ENCODE measurements at places on chromosomes 13 and 19.
A peak's percentile ranks its signal among the peaks of the same experiment; 100 is the strongest.

- no peak for DNase-seq
Measured at GRCh38 chr19:38496603-38497487, 63.4 kb downstream of the RYR1 start.

GRCh38 chr13:105972811-105973590, 562.5 kb downstream of the EFNB2 start:
- DNase-seq = no peak

- DNase-seq = peak; percentile 21
Measured at GRCh38 chr13:114043421-114044053, 69.7 kb upstream of the C13orf46 start.

GRCh38 chr19:46616631-46617322, 8.1 kb downstream of the PTGIR start:
- DNase-seq = no peak

DNA sequence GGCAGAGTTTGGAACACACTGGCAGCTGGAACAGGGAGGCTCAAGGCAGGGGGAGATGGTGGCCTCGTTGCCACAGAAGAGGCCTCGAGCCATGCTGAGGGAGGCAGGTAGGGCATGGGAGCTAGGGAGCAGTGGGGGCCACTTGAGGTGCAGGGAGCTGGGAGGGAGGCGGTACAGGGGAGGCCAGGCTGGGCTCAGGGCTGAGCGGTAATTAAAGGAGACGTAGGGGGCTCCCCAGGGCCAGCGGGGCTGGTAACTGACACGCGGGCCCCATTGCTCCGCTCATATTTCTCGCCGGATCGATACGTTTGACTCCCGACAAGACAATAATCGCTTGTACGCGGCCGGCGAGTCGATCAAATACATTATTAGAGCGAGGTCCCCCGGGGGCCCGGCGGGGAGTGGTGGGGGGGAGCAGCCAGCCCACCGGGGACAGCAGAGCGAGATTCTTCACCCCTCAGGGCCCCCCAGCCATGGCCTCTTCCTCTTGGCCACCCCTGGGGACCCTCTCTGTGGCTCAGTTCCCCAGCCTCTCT, 2.4 kb upstream of the POU2F2 start:
- no peak for DNase-seq

DNA sequence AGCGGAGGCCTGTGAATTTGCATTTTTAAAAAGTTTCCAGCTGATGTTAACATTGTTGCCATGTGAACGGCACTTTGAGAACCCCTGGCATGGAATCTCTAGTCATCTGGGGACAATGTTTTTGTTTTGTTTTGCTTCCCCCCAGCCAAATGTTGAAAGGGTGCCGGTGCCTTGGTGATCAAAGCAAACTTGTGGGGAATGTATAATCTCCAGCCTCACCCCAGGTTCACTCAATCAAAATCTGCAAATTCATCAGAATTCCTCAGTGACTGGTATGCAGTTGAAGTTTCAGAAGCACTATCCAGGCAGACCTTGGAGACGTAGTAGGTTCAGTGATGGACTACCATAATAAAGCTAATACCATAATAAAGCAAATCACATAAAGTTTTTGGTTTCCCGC, 428.7 kb downstream of the MYO16 start:
- no peak for DNase-seq

- DNase-seq = no peak
Measured at GRCh38 chr13:75170311-75170710, 311.7 kb downstream of the TBC1D4 start.

GRCh38 chr19:43532571-43532961, 422 bp upstream of the ZNF575 start:
- DNase-seq = no peak

DNA sequence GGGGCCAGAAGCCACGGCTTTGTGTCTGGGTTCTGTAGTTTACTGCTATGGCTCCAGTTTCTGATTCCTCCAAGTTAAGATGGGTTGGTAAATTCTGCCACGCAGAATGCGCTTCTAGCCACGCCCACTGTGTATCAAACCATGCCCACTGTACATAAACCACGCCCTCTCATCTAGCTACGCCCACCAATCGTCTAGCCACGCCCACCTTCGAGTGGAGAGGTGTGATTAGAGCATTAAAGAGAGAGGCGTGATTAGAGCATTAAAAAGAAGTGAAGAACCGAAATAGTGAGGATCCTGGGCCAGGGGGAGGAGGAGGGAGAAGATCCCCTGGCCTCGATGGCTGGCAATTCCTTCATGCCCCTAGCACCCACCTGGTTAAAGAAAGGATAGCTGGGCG, 43.7 kb upstream of the ADGRE5 start:
- no peak for DNase-seq

GRCh38 chr13:29767006-29767405, 83.4 kb downstream of the UBL3 start:
- DNase-seq = no peak

- DNase-seq = no peak
Measured at GRCh38 chr13:34076943-34077703, 259.2 kb downstream of the RFC3 start.

DNA sequence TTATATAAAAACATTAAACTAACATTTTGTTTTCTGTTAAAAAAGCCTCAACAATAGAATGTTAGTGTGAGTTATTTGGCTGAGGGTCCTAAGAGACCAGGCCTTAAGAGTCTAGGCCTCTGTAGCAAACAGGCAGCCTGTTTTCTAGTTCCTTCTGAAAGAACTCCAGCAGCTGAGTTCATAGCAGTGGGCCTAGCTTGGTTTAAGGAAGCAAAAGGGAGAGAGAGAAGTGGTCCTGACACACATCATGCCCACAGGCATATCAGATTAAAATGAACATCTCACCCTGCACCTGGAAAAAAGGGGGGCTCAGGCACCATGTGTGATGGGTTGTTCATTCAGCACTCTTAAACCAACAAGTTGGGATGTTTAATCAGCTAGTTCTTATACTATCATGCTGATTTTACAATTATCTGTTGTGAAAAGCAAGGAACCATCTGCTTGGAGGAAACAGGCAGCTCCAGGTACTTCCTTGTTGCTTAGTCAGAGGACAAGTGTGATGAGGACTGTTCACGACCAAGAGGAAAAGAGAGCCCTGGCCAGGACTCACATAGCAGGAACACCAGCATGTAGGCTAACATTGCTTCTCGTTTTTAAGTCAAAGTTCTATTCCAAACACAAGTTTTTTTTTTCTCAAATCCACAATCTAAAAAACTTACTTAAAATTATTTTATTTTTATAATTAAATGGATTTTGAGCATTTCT, 81.3 kb upstream of the FRY start:
- DNase-seq = no peak

GRCh38 chr13:34044660-34045080, 226.7 kb downstream of the RFC3 start:
- DNase-seq = no peak

- DNase-seq = no peak
Measured at GRCh38 chr19:33405553-33406461, 32.3 kb downstream of the CEBPG start.

DNA sequence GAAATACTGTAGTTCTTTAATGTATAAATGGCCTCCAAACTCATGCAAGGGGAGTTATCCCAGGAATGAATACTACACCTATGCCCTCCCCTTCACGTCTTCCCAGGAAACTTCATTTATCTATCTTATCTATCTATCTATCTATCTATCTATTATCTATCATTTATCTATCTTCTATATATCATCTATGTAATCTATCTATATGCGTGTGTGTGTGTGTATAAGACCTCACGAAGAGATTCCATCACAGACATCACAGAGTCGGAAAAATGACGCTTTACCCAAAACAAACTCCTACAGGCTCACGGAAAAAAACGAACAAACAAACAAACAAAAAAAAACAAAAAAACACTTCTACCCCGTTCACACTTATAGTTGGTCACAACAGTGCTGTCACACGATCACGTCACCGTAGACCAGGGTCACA, 486 bp downstream of the ZNF529 start:
- no peak for DNase-seq

- DNase-seq = no peak
Measured at GRCh38 chr19:2394054-2394441, 33.3 kb downstream of the TIMM13 start.

DNA sequence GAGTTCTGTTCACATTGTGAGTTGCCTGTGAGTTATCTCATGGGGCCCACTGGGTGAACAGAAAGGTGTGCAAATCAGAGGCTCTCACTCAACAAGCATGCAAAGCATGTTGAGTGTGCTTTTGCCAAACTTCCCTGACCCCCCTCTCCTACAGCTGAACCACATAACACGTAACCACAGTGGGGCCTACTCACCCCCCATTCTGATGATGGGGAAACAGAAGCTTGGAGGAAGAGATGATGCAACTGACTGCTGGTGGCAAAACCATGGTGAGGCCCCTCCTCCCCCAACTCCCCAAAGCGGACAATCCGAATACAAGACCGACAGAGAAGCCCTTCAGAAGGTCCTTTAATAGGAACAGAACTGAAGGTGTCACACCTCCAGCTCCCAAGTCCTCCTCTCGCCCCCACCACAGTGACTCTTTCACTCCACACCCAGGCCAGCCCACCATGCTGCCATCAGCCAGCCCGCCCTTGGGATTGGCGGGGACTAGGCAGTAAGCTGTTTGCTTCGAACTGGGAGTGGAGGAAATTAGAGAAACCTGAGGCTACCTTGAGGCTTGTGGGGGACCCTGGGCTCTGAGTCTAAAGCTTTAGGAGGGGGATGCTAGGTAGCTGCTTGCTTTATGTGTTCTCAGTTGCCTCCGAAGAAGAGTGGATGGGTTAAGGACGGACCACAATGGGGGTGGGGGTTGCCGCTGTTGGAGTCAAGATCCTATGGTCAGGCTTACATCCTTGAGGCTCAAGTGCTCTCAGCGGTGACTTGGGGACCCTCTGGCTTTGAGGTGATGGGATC, 3.8 kb downstream of the ZNF784 start:
- no peak for DNase-seq

GRCh38 chr13:113219256-113219940, 10.0 kb downstream of the CUL4A start:
- DNase-seq = no peak

- DNase-seq = no peak
Measured at GRCh38 chr19:10159610-10160009, 35.1 kb downstream of the DNMT1 start.

DNA sequence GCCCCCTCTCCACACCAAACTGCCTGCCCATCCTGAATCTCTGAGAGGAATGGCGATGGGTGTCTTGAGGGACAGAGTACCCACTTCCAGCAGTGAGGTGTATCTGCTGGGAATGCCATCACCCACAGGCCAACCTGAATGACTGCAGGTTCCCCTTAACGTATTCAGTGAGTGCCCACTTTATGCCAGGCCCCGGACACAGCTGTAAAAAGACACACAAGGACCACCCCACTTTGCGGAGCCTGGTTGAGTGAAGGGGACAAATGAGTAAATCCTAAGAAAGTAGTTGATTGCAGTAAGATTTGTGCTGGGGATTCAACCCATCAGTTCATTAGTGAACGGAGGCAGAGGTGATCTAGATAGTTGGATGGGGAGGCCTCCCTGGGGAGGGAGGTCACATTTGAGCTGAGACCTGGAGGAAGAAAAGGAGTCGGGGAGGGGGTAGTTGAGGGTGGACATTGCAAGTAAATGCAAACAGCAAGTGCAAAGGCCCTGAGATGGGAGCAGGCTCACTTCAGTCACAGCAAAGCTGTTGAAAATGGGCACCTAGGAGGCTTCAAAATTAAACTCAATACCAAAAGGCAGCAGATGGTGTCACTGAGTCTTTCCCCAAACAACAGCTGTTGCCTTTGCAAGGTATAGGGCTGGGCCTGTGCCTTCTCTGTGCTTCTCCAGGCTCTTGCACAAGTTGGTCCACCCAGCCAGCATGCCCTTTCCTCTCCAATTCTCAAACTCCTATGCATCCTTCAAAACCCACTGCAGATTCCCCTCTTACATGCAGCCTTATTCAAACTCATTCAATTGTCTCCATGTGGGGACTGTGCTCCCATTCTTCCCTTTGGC, 4.3 kb downstream of the GDF15 start:
- no peak for DNase-seq

- DNase-seq = no peak
Measured at GRCh38 chr13:104017317-104017716, 951.1 kb upstream of the SLC10A2 start.

DNA sequence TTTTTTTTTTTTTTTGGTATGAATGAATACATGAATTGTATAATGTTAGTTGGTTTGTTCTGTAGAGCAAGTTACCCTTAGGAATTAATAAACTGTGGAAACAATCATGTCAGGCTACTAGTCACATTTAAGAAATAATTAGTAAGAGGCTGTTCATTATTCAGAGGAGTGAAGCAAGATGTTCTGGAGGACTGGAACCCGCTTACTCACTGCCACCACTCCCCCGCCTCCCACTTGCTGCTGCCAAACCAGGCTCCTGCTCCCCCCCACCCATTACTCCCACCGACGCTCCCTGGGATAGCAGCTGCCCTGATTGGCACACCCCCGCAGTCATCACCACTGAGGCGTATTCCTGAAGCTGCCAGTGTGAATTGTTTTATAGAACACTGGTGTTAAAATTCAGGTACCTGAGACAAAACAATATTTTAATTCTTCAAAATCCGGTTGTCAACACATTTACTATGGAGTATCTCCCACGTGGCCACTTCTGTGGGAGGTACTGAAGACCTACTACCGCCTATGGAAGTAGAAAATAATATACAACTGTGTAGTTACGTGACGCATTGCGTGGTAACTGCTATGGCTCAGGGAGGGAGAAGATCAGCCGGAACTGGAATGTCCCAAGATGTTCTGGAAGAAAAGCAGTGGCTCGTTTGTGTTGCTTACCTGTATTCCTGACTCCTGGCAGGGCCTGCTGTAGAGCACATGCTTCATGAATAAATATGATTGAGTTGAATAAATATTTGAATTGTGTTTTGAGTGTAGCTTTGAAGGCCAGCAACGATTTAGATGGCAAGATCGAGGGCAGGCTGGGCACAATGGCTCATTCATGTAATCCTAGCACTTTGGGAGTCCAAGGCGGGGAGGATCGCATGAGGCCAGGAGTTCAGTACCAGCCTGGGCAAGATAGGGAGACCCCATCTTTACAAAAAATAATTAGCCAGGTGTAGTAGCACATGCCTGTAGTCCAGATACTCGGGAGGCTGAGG, 1.7 kb downstream of the DPY19L3 start:
- no peak for DNase-seq

DNA sequence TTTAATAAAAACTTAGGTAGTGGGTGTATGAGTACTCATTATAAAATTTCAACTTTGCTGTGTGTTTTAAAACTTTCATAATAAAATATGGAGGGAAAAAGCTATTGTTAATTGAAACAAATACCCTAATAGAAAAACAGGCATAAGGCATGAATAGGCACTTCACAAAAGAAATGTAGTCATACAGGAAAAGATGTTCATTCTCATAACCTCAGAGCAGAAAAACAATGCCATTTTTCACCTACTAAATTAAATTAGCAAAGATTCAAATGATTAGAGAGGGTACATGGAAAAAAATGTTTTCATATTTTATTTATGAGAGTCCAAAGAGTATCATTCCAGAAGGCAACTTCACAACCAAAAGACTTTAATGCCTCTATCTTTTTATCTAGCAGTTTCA, 20.6 kb upstream of the ELF1 start:
- no peak for DNase-seq

- DNase-seq = no peak
Measured at GRCh38 chr13:52009946-52010345, 1.3 kb downstream of the ATP7B start.

- DNase-seq = no peak
Measured at GRCh38 chr13:27918918-27919658, 712 bp upstream of the PDX1 start.

- no peak for DNase-seq
Measured at GRCh38 chr13:91155512-91156114, 191.9 kb upstream of the MIR17HG start.

GRCh38 chr13:51832471-51833152, 12.4 kb downstream of the TMEM272 start:
- no peak for DNase-seq

- DNase-seq = no peak
Measured at GRCh38 chr13:52371736-52372247, 34.2 kb downstream of the THSD1 start.

- DNase-seq = no peak
Measured at GRCh38 chr13:64725492-64725891, 2504.6 kb downstream of the PCDH9 start.

Measured in esophagus squamous epithelium (tissue), 5 donors.